Activated gamma-delta T cell (primary cell): ENCODE measurements at places on chromosomes 2 and 18.

DNA sequence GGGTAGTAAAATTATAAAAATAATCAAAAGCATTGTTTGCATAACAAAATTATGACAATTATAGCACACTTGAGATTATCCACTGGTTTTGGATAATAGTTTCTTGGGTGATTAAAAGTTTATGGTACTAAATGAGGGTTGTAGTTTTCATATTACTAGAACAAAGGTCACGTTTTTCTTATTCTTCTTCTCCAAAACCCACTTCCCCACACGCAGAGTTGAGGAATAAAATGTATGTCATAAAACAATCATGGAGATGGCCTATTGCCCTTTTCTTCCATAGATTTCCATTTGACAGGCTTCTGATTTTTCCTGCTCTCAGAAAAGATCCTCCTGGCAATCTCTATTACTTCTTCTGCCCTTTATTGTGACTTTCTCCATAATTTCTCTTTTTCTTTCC is 863.9 kb downstream of the ERBB4 start:
- no peak for DNase-seq

DNA sequence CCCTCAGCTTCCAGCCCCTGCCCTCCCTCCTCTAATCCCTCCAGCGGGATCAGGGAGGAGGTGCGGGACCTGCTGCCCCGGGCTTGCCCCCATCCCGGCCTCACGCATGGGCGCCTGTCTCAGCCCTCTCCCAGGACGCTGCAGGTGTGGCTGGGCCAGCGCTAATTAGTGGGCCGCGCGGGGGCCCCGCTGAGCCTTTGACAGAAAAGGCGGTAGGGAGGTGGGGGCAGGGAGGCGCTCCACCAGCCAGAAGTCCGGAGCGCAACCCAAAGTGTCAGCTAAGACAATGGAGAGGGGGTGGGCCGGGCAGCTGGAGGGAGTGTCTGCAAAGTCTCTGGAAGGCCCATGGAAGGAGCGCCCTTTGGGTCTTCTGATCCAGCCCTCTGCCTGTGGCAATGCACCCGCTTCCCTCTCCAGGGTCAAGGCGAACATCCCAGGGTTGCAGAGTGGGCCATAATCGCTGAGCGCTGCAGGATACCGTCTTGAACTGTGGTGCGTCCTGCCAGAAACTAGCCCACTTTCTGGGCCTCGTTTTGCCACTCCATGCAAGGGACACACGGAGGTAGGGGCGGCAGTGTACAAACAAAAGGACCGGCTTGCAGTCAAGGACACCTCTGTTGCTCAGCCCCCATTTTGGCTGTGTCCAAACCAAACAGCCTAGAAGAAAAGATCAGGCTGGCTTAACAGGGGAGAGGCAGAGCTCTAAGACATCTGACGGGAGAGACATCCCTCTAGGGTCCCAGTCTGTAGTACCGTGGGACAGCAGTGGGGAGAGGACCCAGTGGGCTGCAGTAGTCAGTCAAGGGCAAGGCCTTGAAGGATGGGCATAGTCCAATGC is 3.5 kb downstream of the ATP6V1B1 start:
- DNase-seq: no peak

GRCh38 chr2:30684516-30684915 is 122.7 kb downstream of the CAPN13 start:
- no peak for DNase-seq

DNA sequence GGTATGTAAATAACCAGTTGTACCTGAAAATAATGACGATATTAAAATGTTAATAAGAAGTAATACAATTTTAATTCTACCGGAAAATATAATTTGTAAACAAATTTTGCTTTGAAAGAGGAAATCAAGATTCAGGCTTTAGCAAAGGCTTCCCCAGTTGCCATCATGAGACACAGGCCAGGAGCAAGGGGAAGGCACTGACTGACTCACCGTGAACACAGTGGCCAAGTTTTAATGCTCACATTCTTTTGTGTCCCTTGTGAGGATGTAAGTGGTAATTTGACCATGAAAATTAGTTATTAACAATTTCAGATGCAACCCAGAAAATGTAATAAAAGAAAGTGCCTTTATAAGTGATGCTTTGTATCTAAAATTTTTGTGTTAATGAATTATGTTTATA is 164.1 kb downstream of the GREB1L start:
- DNase-seq: no peak

DNA sequence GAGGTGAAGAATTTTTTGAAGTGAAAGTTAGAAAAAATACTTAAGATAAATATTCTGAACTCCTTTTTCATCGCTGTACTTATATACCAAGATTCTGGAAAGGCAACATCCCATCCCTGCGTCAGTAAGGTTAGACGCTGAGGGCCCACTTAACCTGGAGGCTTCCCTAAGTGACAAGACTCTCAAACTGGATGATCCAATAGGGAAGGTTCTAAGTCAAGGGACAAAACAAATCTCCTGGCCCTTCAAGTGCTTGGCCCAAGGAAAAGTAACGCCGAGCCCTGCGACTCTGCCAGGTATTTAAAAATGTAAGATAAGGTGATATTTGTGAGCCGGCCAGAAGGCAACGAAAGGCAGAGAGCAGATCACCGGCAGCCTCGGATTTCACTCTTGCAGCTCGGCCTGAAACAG is 1.3 kb downstream of the STK39 start:
- DNase-seq: no peak

- DNase-seq: no peak
Observed at GRCh38 chr2:227655454-227655853, 11.2 kb upstream of the SCYGR5 start.

DNA sequence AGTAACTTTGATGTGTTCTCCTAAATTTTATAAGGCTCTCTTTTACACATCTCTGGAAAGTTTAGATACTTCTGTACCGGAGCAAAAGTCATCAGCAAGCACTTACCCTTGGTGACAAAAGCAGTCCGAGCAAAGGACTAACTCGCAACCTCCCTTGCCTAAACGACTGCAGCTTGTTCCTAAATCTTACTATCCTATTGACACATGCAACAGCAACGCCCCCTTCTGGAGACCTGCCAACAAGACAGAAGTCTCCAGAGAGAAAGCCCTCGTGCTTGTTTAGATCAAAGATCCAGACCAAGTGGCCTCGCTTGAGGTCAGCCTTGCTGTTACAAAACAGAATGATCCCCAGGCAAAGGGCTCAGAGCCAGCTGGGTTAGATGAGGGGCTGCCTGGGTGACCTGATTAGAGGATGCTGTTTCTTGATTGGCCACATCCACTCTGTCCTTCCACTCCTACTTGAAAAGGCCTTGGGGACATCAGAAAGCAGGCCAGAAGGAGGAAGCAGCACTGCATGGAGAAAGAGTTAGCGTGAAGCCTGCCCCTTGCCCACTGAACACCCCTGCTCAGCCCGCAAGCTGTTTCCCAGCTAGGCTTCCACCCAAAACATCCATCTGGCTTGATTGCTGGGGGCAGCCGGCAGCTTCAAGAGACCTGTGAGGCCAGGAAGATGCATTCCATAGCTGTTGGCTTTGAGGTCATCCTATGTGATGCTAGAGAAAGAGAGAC is 94.3 kb downstream of the HNRNPLL start:
- DNase-seq: no peak

DNA sequence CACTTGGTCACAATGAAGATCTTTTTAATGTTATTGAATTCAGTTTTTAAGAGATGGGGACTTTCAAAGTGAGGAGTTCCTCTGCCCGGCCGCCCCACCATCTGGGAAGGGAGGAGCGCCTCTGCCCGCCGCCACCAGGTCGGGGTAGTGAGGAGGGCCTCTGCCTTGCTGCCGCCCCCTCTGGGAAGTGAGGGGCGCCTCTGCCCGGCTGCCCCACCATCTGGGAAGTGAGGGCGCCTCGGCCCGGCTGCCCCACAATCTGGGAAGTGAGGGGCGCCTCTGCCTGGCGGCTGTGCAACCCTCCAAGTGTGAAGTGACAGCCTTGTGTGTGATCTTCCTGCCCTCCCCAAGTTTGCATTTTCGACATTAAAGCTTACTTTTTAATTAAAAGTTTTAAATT is 899.3 kb downstream of the TRIB2 start:
- DNase-seq: no peak

- no peak for DNase-seq
Observed at GRCh38 chr2:98935777-98936352, at the start of gene CRACDL. Gene CRACDL (minus strand): TSS chr2:98936225. CDS start chr2:98846800, 89,425 bp downstream.

- no peak for DNase-seq
Observed at GRCh38 chr2:241366678-241367077, 10.6 kb downstream of the FARP2 start.

GRCh38 chr2:238104226-238104690 is 4.1 kb downstream of the ESPNL start:
- DNase-seq: no peak

GRCh38 chr2:56132138-56132537 is 51.7 kb upstream of the CCDC85A start:
- DNase-seq: no peak

DNA sequence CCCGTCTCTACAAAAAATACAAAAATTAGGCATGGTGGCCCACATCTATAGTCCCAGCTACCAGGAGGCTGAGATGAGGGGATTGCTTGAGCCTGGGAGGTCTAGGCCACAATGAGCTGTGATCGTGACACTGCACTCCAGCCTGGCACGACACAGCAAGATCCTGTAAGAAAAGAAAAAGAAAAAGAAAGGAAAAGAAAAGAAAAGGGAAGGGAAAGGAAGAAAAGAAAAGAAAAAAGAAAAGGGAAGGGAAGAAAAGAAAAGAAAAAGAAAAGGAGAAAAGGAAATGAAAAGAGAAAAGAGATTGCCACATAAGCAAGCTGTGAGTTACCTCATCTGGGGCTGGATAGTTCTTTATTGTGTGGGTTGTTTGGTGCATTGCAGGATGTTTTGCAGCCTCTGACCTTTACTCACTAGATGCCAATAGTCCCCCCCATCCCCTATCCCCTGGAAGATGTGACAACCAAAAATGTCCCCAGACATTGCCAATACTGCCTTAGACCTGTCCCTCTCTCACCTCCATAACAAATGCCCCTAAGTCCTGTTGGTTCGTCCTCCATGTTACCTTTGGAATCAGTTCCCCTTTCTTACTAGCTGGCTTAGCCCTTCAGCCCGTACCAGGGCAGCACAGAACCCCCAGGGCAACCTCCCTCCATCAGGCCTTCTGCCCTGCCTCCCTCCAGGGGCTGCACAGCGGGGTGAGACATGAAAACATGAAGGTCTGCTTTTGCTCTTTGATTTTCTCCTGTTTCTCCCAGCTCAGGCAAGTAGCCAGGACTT is 8.9 kb downstream of the ASPRV1 start:
- no peak for DNase-seq

DNA sequence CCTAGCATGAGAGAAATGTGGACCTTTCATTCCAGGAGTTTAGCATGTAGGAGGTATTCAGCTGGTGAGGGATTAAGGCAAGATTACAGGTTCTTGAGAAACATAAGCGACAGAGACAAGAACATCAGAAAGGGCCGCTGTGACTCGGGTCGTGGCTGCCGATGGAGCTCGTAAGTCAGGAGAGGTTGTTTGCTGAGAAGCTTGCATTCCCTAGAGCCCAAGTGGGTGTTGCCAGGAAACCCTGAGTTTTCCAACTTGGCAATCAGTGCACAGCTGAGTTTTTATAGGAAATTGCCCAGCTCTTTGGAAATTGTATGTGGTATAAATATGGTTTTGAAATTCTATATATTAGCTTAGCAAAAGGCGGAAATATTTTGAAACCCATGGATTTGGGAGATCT is 46.4 kb upstream of the CYP1B1 start:
- DNase-seq: no peak

GRCh38 chr2:23689891-23690290 is 237.0 kb downstream of the ATAD2B start:
- no peak for DNase-seq

DNA sequence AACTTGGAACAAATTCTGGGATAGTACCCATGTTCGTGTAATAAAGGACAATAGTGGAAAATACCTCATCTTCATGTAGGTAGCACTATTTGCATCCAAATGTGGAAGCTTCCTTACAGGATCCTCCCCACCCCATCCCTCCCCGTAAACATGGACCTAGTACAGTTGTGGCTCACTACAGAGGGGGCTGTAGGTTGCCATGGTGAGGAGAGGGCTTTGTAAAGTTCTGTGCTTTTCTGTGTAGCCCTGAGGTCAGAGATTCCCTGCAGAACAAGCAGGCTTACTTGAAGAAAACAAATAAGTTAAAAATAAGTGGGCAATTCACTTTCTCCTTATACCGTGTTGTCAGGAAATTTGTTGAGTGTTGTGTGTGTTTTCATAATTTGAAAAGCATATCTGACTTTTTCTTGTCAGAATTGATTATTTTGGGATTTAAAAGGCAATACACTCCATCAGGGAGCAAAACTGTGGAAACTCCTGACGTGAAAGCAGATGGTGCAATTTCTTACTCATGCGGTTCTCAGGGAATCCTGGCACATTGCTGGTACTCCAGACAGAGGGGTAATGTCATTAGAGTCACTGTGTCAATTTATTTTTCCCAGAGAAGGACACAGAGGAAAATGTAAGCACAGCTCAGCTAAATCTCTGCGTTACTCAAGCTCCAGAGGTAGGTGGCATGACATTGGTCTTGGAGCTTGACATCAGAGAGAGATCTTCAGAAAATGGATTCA is 174.2 kb upstream of the LHCGR start:
- DNase-seq: no peak

- no peak for DNase-seq
Observed at GRCh38 chr2:62811086-62811485, 105.6 kb downstream of the EHBP1 start.

DNA sequence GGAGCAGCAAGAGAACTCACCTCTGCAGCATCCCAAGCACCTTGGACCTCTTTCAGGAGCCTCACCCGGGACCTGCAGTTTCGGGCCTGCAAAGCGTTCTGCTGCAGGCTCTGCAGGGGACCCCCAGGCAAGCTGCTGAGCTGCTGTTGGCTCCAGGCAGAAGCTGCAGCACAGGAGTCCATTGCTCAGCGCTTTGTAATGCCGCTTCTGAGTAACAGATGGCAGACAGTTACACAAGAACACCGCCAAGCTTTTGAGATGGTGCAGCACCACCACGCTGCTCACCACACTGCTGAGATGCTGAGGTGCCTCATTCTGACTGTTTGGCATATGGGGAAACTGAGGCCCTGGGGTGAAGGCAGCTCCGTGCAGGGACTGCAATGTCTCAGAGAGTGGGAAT is 1.9 kb upstream of the GALNT14 start:
- no peak for DNase-seq

- no peak for DNase-seq
Observed at GRCh38 chr2:238055841-238056240, 5.0 kb upstream of the SCLY start.

DNA sequence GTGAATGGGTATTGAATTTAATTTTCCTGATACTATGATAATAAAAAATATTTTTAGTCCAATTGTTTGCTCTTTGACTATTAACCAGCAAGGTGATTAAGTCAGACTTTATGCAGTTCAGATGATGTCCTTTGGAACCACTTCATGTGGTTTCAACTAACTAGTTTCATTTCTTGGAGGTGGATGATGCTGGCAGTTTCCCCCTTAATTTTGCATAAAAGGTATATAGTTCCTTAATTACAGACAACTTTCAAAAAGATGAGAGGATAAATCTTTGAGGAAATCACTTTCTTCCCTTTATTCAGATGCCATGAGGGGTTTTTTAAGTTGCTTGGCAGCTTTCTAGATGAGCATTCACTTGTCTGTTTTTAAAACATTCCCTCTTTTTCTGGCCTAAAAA is 223.1 kb downstream of the PHLPP1 start:
- no peak for DNase-seq

- DNase-seq: no peak
Observed at GRCh38 chr2:121910139-121910538, 154.7 kb downstream of the TSN start.
